ENCODE measurements at places on chromosomes 2 and 18. TPM values are rescaled to one million over a fixed set of nuclear protein-coding genes. Genes with fewer than 3 reads are reported as not detected.

The PSMA8 gene
- not detected for total RNA-seq

GRCh38 chr2:230131366-230131765 is 62.6 kb upstream of the SLC16A14 start:
- no peak for DNase-seq

DNA sequence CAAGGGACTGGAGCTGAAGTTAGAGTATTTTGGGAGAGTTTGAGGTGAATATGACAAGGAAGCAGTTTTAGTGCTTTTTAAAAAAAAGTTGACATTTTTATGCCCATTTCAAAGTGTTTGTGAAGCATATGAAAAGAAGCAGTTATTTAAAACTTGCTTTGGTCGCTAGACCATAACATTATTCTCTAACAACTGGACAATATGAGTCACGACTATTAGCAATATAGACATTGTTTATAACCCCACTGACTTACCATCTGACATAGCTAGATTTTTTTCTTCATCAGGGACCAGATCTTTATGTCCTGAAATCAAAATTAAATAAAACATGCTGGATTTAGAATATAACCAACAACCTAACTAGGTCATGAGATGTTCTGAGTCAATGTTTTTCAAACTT is 22.6 kb upstream of the DYTN start:
- peak; percentile 17 for DNase-seq

DNA sequence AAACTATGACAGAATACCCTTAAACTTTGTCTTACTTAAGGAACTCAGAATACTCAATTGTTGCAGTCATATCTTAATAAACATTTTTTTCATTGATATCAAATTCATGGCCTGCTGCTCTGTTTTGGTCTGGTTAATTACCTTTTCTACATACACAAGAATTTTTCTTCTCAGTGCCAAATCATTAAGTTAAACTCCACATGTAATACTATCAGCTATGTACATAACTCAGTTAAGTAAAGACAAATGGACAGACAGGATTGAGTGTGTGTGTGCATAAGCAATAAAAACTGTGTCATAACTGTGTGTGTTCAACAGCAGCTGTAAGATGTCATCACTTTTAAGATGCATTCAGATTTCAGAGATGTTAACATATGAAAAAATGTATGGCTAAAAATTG is 34.4 kb downstream of the VRK2 start:
- DNase-seq: peak; percentile 23

The CCDC141 gene
- 0.40 TPM for total RNA-seq

- DNase-seq: peak; percentile 78
Observed at GRCh38 chr2:98805412-98806171, 74.7 kb upstream of the MGAT4A start.

- no peak for DNase-seq
Observed at GRCh38 chr18:21604671-21605070, 4.2 kb upstream of the ESCO1 start.

DNA sequence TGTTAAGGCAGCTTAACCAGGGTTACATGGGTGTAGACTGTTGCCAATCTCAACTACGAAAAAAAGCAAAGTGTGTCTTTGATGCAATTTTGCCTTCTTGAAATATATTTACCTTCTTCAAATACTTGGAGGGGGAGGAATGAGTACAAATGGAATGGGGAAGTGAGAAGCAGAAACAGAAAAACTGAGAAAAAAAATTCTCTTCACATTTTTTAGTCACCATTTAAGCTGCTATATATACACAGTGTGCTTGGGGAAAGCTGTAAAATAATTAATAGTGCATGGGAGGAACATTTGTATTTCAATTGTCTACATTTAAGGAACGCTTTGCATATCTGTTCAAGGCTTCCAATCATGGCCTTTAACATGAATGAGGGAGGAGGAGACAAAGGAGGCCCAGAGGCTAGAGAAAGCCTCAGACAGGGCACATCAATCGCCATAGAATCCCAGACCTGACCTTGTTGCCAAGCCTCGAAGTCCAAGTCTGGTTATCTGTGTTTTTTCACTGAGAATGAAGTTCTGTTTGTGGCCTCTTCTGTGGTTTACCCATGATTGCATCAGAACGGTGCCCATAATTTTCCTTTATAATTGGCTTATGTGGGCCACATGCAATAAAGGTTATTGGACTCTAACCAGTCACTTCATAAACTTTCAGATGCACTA is 158.6 kb downstream of the PIK3C3 start:
- no peak for DNase-seq

All from PC-3 (cell line).